ENCODE measurements at places on chromosomes 3 and 15.

DNA sequence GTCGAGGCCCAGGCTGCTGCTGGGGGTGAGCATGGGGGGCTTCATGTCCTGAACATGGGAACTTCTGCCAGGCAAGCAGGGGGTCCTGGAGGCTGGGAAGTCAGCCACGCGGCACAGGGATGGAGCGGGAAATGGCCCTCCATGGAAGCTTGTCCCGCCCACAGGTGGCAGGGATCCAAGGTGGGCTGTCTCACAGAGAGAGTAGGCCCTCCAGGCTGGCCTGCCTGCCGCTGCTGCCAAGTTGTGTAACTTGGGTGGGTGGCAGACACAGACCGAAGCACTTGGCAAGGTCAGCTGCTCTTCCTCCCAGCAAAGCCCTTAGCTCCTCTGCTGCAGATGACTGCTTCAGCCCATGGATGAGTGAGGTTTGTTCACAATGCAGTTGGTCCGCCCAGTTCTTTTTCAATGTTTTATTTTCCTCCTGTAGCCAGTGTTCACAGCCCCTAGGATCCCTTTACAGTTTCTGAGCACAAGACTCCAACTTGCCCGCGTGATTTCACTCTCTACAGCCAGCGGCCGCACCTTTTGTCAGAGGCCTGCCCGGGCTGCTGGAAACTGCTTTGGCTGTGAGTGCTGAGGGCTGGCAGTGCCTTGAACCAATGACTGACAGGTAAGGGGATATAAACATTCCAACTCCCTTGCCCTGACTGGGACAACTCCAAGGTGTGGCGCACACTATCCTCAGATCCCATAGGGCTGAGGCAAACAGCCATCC is 26.7 kb downstream of the HCN4 start:
- DNase-seq: no peak

- no peak for DNase-seq
These were observed 413.5 kb downstream of the CNTN3 start for GRCh38 chr3:74200952-74201351.

- no peak for DNase-seq
These were observed 146.0 kb downstream of the MYO9A start for GRCh38 chr15:71971905-71972304.

- DNase-seq: no peak
These were observed 20.3 kb downstream of the FBLN2 start for GRCh38 chr3:13569201-13569600.

GRCh38 chr15:57285386-57285785 is 90.9 kb upstream of the CGNL1 start:
- no peak for DNase-seq

DNA sequence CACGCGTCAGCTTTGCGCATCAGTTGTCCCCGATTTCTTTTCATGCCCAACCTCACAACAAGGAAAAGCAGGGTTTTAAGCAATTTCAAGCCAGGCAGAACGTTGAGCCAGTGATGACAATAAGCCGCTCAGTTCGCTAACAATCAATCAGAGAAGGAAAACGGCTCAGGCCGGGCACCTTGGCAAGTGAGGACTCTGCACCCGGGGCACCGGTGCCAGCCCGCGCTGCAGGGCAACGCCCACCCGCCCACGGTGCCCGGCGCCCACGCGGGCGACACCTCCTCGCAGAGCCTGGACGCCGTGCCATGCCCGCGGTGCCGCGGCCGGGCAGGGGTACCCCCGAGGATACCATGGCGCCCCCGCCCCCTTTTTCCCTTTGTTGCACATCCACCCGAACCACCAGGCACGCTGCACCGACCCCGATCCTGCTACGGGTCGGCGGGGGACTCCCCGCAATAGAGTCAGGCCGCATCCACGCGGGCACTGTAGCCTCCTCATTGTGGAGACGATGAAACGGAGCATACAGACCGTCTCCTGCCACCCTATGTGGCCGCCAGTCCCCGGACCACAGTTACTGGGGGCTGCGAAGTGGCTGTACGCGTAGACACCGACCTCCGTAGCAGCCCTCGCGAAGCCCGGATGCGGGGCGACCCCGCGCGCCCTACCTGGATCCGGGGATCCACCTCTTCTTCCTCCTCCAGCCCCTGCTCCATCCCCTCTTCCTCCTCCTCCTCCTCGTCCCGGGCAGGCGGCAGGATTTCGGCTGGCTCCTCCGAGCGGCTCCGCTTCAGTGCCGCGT is 581 bp downstream of the SH3BP5 start:
- peak; percentile 21 for DNase-seq

- DNase-seq: no peak
These were observed 56.6 kb downstream of the ANP32A start for GRCh38 chr15:68764090-68764489.

- DNase-seq: no peak
These were observed 33.7 kb upstream of the LIPC start for GRCh38 chr15:58398071-58398470.

DNA sequence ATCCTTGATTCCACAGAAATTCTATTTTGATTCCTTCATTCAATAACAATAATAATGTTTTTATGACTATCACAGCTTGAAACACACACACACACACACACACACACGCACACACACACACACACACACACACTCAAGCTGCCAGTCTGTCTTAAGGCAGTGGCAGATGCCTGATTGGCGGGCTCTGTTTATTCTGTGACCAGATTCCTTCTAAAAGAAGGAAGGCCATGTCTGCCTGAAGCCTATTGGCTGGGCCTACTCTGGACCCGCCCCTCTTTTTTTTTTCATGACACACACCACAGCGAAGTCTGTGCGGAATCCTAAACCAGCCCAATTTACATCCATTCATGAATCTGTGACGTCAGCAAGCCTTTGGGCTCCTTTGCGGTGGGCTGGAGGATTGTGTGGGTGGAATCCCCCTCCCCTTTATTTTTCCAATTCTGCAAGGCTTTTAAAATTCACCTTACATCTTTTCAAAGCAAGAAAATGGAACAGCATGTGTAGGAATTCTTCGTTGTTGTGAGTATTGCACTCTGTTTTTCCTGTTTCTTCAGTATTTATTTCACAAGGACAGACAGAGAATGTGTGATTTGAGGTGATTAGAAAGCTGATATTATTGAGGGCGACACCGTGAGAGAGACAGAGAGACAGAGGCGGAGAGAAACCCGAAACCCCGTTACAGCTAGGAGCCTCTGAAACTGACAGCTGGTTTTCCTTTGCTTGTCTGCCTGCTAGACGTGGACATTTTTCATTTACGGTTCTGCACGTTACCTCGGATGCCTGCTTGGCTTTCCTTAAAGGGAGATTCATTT is at the start of gene MAP3K13:
Gene MAP3K13, plus strand, starts transcription at position 287 of the 812 bp plus-strand sequence. CDS start 65,446 bp downstream, outside the sequence.
- peak; percentile 78 for DNase-seq

- no peak for DNase-seq
These were observed 71.9 kb downstream of the CMTM8 start for GRCh38 chr3:32310336-32310735.

GRCh38 chr3:96213393-96213792 is 601.0 kb upstream of the EPHA6 start:
- no peak for DNase-seq

DNA sequence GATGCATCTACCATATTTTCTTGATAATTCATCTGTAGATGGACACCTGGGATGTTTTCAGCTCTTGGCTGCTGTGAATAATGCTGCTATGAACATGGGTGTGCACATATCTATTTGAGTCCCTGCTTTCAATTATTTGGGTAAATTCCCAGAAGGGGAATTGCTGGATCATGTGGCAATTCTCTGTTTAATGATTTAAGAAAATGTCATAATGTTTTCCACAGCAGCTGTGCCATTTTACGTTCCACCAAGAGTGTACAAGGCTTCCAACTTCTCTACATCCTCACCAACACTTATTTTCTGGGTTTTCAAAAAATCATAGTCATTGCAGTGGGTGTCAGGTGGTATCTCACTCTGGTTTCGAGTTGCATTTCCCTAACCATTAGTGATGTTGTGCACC is 64.4 kb downstream of the NSMCE3 start:
- DNase-seq: no peak

- DNase-seq: no peak
These were observed 67.8 kb downstream of the SNRK start for GRCh38 chr3:43353923-43354670.

- DNase-seq: no peak
These were observed 77.0 kb downstream of the KLF13 start for GRCh38 chr15:31403606-31404005.

- DNase-seq: no peak
These were observed 16.9 kb upstream of the IFT57 start for GRCh38 chr3:108239082-108239481.

DNA sequence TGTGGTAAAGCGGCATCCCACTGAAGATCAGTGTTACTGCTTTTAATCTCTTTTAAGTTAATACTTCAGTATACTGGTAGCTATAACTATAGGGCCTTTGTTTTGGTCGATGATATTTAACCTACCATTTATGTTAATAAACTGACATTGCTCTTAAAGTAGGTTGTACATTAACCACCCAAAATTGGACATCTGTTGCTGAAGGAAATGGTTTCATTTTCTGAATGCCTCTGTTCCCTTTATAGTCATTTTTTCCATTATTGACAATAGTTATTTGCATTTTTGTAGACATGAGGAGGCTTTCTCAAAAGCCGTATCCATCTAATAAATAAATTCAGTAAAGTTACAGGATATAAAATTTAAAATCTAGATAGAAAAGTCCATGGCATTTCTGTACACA is 252.4 kb upstream of the UBE2E1 start:
- no peak for DNase-seq

DNA sequence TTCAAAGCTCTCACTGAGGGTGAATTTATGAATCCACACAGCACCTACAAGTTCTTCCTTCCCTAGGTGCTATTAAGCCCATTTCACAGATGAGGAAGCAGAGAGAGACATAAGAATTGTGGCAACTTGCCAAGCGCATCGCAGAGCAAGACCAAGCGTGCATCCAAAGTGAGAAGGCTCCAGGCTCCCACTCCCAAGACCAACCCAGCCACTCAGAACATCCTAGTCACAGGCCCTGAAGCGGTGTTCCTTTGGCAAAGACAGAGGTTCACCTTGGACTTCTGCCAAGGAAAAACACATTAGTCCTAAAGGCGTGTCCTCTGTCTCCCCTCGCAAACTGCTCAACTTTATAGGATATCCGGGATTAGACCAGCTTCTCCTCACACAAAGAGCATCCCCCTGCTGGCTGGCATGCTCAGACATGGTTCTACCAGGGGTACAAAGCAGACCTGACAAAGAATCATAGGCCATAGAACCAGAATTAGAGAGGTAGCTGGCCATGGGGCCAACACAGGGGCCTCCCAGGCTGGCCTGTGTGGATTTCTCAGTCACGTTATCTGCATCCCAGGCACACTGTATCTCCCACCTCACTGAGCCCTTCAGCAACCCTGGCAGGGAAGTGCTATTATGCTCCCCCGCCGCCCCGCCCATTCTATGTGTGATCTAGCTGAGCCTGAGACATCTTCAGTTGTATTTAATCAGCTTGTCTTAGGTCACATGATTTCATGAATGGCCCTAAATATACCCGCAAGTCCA is 160.2 kb downstream of the FOXP1 start:
- no peak for DNase-seq

GRCh38 chr3:124780356-124780755 is 50.1 kb downstream of the UMPS start:
- DNase-seq: no peak

GRCh38 chr3:187902936-187903335 is 157.7 kb upstream of the BCL6 start:
- DNase-seq: no peak

DNA sequence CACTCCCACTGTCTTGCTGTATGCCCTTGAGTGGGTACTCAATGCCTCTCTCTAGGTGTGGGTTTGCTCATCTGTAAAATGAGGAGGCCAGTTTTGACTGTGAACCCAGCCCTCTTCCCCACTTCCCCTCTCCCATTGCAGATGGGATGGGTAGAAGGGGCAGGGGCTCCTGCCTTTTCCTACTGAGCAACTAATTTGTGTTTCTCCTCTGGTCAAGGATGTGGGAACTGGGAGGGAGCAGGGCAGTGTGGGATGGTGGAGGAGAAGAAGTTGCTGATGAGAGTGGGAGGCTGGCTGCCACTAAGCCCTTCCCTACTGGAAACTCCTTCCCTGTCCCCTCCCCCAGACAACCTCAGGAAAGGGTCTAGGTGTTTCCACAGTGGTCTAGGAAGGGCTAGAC is 20.1 kb upstream of the ANKDD1A start:
- DNase-seq: no peak

- no peak for DNase-seq
These were observed 22.8 kb upstream of the OSTN start for GRCh38 chr3:191176038-191176785.

DNA sequence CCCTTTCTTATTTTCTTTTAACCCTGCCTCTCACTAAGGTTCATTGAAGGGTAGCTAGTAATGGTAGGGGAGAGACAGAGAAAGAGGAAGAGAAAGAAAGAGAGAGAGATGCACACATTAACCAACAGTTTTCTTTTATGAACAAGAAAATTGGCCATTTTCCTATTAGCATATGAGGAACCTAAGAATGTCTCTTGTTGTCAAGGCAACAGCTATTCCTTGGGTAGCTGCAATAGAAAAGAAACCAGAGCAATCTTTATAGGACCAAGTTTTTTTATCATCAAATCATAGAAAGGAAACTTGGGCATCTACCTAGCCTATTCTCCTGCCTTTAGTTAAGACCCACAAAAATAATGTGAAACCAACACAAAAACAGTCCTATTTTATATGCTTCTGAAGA is 15.0 kb upstream of the CCDC39 start:
- no peak for DNase-seq

DNA sequence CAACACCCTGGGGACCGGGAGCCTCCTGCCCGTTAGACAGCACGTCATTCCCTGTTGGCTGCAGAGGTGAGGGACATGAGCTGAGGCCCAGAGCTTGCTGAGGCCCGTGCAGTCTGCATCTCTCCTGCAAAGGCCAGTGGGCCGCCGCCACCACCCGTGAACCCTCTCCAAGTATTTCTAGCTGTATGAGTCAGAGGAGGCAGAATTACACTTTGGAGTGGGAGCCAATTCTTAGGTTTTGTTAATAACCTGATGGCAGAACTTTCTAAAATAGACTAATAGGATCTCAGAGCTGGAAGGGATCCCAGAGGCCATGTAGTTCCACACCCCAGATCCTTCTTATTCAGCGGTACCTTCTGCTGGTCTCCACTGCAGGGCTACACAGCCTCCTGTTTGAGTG is 335.2 kb upstream of the CTDSPL start:
- DNase-seq: no peak

- DNase-seq: peak; percentile 44
These were observed 437.7 kb downstream of the RAP2B start for GRCh38 chr3:153599685-153600084.

DNA sequence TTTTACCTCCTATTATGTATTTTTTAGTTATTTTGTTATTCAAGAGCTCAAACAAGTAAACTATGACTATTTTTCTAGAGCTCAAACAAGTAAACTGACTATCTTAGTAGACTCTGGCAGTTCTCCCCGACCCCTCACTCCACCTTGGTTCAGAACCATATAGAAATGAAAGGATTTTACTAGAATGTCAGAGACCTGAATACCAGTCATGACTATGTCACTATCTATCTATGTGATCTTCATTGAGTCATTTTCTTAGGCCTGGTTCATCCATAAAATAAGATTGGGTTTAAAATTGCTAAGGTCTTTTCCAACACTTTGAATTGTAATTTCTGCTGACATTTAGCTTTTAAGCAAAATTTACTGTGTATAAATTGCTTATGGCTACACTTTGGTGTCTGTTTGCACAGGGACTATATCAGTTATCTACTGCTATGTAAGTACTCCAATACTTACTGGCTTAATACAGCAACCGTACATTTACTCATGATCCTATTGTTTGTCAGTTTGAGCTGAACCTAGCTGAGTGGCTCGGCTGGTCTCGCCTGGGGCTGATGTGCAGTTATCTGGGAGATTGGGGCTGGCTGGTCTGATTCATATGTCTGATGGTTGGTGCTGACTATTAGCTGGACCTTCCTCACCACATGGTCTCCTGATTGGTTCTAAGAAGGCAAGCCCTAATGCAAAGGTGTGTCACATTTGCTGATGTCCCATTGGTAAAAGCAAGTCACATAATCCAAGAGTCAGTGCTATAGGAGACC is 37.0 kb downstream of the RASA2 start:
- no peak for DNase-seq
